ENCODE measurements at places on chromosomes 4 and X.

- DNase-seq: no peak
These were observed 2.2 kb upstream of the VGLL1 start for GRCh38 chrX:136529795-136530194.

- no peak for DNase-seq
These were observed 77.1 kb downstream of the DCLK2 start for GRCh38 chr4:150155391-150155790.

DNA sequence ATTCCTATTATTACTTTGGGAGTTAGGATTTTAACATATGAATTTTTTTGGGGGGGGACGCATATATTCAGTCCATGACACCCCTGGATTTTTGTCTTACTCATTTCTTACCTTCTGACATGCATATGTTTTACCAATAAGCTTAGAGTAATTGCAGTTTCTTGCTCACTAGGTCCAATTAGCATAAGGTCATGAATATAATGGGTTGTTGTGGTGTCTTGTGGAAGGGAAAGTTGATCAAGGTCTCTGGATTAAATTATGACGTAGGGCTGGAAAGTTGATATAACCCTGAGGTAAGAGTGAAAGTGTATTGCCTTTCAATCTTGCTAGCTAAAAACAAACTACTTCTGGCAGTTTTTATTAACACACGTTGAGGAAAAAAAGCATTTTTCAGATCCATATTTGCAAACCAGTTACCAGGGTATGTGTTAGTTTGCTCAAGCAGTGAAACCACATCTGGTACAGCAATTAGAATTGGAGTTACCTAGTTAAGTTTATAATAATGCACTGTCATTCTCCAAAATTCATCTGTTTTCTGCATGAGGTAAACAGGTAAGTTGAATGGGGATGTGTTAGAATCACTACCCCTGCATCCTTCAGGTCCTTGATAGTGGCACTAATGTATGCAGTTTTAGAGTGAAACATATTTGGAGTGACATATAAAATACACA, 32.0 kb downstream of the STIM2 start:
- DNase-seq: no peak

DNA sequence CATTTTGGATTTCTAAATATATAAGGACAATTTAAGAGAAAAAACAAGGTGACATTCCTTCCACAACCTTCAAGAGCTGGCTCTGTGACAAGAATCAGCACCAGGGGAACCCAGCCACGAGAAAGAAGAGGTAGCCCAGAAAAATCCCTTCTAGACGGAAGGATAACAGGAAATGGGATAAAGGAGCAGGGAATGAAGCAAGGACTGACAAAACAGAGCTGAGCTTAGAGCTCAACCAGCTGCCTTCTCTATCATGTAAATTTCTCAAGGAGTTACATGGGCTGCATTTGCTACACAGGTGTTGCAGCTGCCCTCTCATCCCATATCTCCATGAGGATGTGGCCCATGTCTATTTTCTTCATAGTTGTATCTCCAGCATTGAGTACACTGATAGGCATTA, 154.2 kb upstream of the PRDX4 start:
- no peak for DNase-seq

DNA sequence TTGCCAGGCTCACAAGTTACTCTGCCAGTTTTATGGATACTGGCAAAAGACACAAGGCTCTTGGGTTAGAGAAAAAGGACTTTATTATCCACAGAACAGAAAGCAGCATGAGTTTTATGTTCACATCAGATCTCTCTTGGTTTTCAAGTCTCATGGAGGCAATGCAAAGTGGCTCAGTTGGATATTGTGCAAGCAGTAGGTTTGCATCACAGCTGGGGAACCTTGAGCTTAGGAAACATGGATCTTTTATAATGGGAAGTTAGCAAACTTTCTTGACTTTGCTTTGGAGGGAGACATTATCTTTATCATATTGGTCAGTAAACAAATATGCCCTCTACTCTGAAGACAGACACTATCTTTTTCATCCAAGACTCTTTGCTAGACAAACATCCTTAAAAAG, 109.2 kb upstream of the GRPR start:
- no peak for DNase-seq

DNA sequence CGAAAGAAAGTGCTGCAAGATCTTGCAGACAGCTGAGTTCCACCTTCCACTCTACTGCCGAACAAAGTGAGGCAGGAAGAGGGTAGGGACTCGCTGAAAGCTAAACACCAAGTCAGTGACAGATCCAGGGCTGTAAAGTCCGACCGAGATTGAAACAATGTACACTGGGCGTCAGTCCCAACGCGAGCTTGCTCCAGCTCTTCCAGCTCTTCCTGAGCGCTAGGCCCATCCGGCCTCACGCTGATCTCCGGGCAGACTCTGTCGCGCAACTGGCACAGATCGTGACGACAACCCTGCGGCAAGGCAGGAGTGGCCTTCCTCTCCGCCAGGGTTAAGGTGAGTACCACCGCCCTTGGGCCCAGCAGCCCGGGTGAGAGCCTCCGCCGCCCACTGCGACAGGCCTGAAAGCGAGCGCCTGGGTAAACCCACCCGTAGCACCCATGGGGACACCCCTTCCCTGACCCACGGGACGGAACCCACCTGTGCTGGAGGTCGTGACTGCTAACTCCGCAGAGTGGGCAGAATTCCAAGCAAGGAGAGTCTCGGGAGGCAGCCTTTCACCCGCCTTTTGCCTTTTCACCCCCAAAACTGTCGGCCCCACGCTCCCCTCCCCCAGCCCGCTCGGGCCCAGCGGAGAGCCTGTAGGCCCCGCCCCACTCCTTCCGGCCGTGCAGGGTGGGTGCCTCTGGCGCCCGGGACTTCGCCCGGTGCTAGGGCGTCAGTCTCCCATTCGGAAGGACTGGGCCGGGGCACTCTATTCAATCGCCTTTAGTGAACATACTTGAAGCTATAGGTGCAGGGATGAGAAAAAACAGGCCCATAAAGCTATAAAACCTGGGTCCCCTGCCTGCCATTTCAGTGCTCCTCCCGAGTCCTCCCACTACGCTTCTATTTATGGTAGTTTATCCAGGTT, at the start of gene TMLHE:
TMLHE (minus strand) TSS at position 641 of the 913 bp plus-strand sequence. CDS start 67,676 bp downstream, outside the sequence.
- peak; percentile 7 for DNase-seq

GRCh38 chr4:109238746-109239145, 63.7 kb downstream of the COL25A1 start:
- no peak for DNase-seq

DNA sequence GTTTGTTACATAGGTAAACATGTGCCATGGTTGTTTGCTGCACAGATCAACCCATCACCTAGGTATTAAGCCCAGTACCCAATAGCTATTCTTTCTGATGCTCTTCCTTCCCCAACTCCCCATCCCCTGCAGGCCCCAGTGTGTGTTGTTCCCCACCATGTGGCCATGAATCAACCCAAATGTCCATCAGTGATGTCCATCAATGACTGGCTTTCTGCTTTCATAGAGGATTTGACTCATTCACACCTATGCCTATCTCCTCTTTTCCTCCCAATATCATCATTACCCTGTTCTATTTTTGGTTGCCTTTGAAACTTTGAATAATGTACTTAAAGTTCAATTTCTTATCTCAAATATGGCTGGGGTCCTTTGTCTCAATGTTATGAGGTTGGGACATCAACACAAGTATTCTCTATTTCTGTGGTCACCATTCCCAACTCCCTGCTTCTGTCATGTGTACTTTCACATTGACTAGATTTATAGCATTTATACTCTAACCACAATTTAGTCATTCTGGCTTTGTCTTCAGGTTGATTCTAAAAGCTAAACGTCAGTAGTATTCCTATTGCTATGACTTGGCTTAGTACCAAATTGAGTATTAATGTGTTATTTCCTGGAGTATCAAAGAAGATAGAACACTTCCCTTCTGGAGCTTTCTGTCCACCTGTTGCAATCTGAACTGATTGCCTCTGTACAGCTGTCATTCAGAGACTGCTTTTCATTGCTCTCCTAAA, 107.2 kb downstream of the TAB3 start:
- no peak for DNase-seq

DNA sequence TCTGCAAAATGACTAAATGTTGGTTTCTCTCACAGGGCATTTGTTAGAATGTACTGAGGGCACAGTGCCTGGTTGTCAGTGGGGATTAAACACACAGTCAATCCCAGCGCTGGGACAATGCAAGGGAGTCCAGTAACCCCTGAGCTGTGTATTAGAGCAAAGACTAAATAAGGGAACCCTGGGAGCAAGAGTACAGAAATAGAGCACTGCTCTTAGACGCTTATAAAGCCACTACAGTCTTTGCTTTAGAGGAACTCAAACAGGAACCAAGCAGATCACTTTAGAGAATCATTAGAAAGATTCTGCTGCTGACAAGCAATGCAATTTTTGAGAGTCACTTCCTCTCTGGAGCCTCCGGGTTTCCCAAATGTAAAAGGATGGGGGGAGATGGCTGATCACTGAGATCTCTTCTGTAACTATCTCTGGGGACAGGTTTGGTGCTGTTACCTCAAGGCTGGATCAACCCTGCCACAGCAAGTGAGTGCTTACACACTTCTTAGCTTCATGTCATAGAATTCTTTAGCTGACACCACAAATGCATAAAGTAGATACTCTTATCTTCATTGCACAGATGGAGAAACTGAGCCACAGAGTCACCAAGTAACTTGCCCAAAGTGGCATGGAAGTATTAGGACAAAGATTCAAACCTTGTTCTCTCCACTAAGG, 137.8 kb upstream of the CPEB2 start:
- DNase-seq: no peak

DNA sequence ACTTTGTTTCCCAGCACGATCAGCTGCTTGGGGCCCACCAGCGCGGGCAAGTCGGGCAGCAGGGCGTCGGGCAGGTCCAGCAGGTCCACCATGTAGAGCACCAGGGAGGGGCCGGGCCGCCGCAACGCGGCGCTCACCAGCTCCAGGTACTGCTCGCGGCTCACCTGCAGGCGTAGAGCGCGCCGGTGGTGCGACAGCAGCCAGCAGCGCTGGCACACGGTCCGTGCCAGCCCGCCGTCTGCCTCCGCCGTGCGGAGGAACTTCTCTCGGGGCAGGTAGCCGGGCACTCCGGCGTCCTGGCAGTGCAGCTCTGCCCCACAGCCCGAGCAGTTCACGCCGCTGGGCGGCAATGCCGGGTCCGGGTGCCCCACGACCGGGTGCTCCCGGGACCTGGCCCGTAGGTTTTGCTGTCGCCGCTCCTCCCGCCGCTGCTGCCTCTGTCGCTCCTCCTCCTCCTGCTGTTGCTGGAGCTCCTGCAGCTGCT, 527 bp downstream of the NOA1 start:
- DNase-seq: no peak

DNA sequence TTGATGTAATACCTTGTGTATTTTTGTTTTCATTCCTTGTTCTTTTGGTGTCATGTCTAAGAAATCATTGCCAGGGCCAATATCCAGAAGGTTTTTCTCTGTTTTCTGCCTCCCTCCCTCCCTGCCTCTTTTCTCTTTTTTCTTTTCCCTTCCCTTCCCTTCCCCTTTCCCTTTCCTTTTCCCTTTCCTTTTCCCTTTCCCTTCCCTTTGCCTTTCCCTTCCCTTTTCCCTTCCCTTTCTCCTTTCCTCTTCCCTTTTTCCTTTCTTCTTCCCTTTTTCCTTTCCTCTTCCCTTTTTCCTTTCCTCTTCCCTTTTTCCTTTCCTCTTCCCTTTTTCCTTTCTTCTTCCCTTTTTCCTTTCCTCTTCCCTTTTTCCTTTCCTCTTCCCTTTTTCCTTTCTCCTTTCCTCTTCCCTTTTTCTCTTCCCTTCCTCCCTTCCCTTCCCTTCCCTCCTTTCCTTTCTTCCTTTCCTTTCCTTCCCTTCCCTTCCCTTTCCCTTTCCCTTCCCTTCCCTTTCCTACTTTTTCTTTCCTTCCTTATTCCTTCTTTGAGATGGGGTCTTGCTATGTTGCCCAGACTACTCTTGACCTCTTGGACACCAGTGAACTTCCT, 646.1 kb downstream of the RAPGEF2 start:
- no peak for DNase-seq

GRCh38 chr4:140053185-140053584, 100.8 kb downstream of the MAML3 start:
- no peak for DNase-seq

DNA sequence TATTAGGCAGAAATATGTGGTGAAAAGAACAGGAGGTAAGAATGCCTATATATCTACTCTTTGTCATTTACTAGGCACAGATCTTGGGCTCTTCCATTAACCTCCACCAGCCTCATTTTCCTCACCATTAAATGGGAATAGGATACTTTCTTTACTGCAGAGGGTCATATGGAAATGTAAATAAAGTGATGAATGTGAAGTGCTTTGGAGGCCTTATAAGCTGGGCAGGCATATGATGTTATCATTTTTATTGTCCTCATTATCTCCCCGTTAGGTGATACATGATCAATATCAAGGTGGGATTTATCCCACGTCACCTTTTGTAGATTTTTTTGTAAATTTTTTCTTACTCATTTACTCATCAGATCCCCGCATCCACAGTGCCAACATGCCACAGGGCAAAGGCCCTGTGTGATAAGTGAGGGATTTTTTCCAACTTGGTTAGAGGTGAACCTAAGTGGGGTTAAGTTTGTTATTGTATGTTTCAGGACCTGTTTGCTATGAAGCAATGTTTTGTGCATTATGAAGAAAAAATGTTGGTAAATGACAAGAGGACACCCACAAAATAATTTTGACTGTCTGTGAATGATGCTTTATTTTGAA, 107.8 kb downstream of the SLC4A4 start:
- no peak for DNase-seq

GRCh38 chr4:155405059-155405458, 28.3 kb upstream of the MAP9 start:
- no peak for DNase-seq

DNA sequence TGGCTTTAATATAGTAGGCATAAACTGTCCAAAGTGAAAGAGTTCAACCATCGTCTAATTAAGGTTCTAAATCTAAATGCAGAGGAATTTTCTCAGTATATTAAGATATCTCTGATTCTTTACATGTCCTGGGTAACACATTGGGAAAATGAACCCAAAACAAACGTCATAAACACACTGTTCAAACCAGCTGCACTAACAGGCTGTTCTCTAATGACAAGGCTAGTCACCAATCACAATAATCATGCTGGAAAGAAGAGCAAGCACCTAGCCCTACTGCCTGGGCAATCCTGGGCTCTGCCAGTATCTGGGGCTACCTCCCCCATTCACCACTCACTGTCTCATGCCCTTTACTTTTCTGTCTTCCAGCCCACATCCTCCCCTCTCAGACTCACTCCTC, 107.9 kb downstream of the EFHC2 start:
- DNase-seq: no peak

DNA sequence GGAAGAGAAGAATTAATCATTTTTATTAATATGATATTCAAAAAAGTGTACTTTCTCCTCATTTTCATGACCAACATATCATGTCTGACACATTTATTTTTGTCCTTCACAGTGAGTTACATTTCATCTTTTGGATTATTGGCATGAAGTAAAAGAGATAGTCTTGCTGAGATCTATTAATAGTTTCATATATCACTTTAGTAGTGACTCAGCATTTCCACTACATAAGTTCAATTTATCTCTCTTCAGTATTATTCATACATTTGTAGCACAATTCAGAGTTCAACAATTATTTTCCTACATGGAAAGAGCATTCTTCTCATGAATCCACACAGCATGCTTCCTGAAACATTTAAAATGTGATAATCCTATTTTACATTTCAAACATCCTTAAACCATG, 1461.1 kb downstream of the TECRL start:
- DNase-seq: no peak

- no peak for DNase-seq
These were observed 32.5 kb upstream of the TLR2 start for GRCh38 chr4:153651587-153651986.

Measured in stimulated activated CD8-positive, alpha-beta memory T cell treated with anti-CD3 and anti-CD28 coated beads, Interleukin-4, amount 100 ng/mL, for 1 hour (primary cell).